Muscle of leg (tissue), 16 donors: ENCODE measurements at places on chromosomes 5 and 9. TPM values are rescaled to one million over a fixed set of nuclear protein-coding genes. Genes with fewer than 3 reads are reported as not detected.

GRCh38 chr9:131410044-131410491, 16.2 kb downstream of the PRRC2B start:
- DNase-seq = peak; percentile 74

ISL1 gene
- 0.09 TPM for total RNA-seq

BAG1 gene
- total RNA-seq = 54.1 TPM

GRCh38 chr5:92599217-92599810, 981.7 kb downstream of the NR2F1-AS1 start:
- DNase-seq = no peak

GRCh38 chr5:137891849-137892248, 2.6 kb downstream of the PKD2L2 start:
- no peak for DNase-seq

DNA sequence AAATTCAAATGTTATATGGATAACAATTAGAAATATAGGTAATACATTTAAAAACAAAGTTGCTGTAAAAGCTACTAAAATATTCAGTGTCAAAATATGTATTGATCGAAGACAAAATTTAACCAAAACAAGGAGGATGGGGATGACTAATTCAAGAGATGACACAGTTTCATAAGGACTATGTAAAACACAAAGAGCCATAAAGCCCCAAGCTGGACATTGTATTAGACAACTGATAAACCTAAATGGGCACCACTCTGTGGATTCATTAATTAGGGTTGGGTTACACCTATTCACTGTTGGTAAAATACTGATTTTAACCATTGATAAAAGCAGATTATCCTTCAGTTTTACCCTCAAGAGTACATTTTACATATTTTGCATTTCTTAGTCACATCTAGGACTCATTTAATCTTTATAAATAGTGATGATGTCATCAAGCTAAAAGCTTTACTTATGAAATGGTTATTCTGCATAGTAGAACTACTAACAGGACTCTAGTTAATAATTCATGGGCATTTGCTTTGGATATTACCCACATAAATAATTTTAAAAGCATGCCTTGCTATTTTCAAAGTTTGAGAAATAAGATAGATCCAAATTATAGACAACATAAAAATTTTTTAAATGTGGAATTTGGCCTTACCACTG, 13.7 kb downstream of the TUT7 start:
- DNase-seq = no peak

DNA sequence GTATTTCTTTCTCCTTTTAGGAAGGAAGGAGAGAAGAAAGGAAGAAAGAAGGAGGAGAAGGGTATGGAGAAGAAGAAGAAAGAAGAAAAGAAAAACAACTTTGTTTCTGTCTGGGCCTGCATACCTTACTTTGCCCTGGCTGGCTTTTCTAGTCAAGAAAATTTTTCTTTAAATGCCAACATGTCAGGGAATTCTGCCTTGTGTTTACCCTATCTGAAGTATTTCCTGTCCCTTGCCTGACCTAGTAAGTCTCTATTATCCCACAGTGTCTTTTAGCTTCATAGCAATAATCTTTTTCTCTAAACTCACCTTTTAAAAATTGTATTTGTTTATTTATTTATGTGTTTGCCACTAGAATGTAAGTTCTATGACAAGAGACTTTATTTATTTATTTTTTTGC, 1864.1 kb downstream of the EFNA5 start:
- no peak for DNase-seq

GRCh38 chr9:92748233-92748497, 16.5 kb downstream of the BICD2 start:
- DNase-seq = no peak

TAF11L3 gene
- total RNA-seq = not detected

FCHO2 gene
- total RNA-seq = 18.4 TPM

GRCh38 chr5:104412649-104413240, 850.2 kb upstream of the NUDT12 start:
- no peak for DNase-seq

DNA sequence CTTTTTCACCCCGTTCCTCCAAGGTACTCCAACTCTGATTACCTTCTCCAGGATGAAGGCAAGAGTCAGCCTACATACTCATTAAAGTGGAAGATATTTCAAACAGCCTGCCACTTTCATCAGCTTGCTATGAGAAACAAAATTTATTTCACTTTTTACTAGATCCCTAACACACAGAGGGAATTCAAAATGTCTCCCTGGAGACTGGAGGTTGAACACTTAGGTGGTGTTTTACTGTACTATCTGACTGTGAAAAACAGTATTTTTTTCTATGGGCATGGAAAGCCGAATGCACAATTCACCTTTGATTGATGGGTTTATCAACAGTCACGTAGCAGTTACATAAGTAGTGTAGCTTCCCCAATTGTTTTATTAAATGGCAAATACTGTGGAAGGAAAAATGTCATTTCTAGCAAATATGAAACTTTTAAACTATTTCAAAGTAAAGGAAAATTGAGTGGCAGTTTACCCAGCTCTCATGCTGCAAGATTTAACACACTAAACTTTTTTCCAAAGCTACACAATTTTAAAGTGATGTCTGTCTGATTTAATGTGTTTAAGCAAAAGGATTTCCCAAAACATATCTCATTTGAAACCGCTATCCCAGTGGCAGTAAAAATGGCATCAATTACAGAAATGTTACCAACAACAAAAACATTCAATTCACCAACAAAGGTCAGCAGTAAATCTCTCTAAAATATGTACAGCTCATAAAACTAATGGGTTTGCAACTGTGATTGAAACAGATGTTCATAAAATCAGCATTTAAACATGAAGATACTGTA, 125.0 kb upstream of the TLE4 start:
- no peak for DNase-seq

TPM2 gene
- 5,909 TPM for total RNA-seq

- DNase-seq = no peak
Observed at GRCh38 chr5:96481009-96481786, 48.1 kb upstream of the PCSK1 start.

CCDC180 gene
- 7.4 TPM for total RNA-seq

- DNase-seq = peak; percentile 91
Observed at GRCh38 chr5:126600631-126601511, at the start of gene PHAX. Gene PHAX (plus strand): TSS chr5:126600947. CDS start chr5:126600963, 16 bp downstream.

GRCh38 chr9:24582146-24583126, 36.7 kb upstream of the IZUMO3 start:
- DNase-seq = no peak

DNA sequence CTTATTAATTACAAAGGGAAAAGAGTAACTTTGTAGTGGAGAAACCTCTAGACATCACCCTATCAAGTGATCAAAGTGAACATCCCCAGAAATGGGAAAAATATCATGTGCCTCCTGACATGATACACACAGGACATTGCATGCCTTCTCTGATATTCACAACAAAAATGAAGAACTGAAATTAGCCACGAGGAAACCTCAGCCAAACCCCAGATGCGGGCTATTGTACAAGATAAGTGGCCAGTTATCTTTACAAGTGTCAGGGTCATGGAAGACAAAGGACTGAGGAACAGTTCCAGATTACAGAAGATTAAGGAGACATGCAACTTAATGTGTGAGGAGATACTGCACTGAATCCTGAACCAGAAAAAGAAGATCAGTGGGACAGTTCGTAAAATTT, 23.8 kb upstream of the NPM1 start:
- DNase-seq = no peak

DNA sequence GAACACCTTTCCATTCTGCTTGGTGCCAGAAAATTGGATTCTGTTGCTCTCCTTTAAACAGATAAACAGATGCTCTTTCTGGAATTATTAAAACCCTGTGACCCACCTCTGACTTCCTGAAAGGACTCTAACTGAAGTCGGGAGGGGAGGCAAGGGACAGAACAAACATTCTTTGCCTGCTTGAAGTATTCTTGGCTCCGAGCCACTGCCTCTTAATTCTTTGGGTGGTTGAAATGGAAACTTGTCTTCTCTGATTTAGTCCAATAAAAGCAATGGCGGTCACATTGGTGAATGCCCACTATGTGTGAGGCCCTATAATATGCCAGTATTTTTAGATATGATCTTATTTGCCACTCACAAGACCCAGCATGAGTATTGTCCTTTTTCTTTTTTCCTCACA, 236.8 kb downstream of the SLIT3 start:
- peak; percentile 49 for DNase-seq
